ENCODE measurements at places on chromosomes 4 and X.

- DNase-seq: no peak
Measured at GRCh38 chr4:114603497-114603896, 4.9 kb downstream of the UGT8 start.

GRCh38 chr4:147477439-147477838 is 3.5 kb upstream of the EDNRA start:
- no peak for DNase-seq

DNA sequence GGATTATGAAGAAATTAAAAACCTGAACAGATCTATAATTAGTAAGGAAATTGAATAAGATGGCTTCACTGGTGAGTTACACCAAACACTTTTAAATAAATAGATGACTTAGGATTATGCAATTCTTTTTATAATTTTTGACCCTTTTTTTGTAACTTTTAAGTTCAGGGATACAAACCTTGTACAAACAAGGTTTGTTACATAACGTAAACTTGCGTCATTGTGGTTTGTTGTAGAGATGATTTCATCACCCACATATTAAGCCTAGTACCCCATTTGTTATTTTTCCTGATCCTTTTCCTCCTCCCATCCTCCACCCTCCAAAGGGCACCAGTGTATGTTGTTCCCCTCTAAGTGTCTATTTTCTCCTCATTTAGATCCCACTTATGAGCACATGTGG is 75.7 kb downstream of the CPEB2 start:
- DNase-seq: no peak

DNA sequence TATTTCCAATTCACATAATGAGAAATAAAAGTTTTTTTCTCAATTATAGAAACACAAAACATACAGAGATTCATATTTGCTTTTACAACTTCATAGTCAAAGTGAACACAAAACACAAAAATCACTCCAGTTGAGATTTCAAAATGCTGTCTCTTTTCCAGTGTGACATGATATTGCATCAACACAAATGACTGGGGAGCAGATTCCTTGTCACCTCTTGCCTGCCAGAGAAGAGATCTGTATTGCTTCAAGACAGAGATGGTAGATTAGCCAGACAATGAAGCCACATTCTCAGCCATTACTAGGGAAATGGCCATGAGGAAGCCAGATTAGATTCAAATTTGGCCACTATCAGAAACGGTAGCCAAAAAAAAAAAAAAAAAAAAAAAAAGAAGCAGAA is 2313.1 kb upstream of the AGA start:
- DNase-seq: no peak

DNA sequence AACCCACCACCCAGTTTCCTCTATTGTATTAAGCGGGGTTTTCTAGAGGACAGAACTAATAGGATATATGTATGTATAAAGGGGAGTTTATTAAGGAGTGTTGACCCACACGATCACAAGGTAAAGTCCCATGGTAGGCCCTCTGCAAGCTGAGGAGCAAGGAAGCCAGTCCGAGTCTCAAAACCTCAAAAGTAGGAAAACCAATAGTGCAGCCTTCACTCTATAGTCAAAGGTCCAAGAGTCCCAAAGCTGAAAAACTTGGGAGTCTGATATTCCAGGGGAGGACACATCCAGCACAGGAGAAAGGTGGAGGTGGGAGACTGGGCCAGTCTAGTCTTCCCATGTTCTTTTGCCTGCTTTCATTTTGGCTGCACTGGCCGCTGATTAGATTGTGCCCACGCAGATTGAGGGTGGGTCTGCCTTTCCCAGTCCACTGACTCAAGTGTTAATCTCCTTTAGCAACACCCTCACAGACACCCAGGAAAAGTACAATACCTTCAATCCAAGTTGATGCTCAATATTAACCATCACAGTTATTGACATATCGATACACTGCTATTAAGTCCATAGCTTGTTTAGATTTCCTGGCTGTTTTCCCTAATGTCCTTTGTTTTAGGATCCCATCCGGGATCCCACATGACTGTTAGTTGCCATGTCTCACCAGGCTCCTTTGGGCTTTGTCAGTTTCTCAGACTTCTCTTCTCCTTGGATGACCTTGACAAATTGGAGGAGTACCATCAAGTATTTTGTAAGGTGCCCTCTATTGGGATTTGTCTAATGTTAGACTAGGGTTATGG is 12.2 kb downstream of the UCHL1 start:
- DNase-seq: no peak

GRCh38 chrX:14922437-14922836 is 49.2 kb downstream of the MOSPD2 start:
- DNase-seq: no peak

DNA sequence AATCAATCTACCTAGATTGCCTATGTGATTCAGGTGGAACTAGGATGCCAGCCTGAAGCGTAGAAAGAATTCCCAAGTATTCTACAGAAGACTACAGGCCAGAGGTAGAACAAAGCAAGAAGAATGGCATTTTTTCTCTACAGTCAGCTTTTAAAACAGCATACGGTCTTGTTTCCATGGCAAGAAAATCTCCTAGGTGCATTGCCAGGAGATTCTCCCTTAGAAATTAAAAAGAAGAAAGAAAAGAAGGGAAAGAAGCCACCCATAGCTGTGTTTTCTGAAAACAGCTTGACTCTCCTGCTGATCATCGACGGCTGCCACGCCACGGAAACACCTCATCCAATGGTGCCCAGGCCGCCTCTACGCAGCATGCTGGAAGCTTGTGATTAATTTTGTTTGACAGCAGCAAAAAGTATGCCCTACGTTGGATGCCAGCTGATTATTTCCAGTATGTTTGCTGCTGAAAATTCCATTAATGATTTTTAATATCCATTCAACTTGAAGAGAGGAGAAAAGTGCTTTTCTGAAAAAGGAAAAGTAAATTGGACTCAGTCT is 24.1 kb downstream of the ANK2 start:
- no peak for DNase-seq

GRCh38 chr4:14810568-14810967 is 191.7 kb upstream of the CPEB2 start:
- no peak for DNase-seq

- no peak for DNase-seq
Measured at GRCh38 chr4:189221691-189222090, 719.0 kb upstream of the FRG1 start.

DNA sequence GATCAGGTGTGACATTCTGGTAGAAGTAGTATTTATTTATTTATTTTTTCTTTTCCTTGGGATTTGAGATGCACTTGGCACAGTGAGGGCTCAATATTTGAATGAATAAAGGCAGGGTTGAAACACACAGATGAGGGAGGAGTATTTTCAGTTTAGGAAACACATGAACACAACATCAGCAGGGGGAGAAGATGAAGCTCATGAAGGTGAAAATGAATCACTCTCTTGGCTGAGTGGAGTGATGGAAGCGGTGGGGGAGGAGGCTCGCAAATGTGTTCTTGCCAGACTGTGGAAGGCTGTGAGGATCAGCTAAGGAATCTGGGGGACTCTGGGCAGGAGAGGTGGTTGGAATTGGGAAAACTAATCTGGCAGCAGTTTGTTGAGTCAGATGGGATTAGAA is 55.3 kb downstream of the ARHGAP10 start:
- DNase-seq: no peak

- DNase-seq: no peak
Measured at GRCh38 chrX:133818019-133818418, 167.4 kb downstream of the GPC3 start.

DNA sequence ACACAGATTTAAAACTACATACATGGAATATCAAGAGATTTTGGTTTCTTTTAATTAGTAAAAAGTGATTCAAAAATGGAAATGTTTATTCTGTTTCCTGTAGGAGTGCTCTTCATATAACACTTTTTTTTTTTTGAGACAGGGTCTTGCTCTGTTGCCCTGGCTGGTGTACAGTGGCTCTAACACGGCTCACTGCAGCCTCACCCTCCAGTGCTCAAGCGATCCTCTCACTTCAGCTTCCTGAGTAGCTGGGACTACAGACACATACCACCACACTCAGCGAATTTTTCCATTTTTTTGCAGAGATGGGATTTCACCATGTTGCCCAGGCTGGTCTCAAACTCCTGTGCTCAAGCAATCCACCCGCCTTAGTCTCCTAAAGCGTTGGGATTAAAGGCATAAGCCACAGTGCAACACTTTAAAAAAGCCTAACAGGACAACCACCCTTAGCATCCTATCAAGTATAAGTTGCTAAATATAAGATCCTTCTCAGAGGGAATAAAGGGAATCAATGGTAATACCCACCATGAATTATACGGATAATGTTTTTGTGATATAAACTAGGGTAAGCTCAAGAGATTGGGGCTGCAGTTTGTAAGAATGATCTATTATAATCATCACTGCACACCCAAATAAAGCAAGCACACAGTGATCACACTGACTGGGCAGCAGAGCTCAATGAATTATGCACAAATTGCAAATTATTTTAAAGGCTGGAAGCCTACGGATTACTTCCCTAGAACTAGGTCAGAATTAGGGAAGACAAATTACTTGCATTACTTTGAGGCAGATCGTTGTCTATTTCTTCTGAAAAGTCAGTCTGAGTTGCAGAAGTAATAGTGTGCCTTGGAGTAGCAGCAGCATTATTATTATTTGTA is 76.6 kb downstream of the RPS3A start:
- DNase-seq: no peak

- DNase-seq: no peak
Measured at GRCh38 chr4:121370729-121371325, 10.0 kb downstream of the QRFPR start.

DNA sequence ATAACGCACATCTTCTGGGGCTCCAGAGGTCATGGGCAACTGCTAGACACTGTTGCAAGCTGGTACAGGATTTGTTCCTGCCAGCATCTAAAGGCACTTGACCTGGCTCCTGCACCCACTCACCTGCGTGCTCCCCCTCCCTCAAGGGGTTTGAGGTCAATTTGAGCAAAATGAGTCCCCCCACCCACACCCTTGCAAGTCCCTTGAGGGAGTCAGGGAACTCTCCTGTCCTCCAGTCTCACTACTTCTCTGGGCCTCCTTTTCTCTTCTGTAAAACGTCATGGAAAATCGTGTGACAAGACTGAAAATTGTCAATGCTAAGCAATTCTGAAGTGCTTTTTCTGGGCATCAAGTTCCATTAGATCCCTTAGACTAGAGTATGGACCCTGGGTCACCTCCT is 39.9 kb upstream of the PGK1 start:
- DNase-seq: no peak
